ENCODE measurements at places on chromosomes 4 and X.

GRCh38 chr4:20391198-20391597 lies 139.5 kb downstream of the SLIT2 start:
- no peak for DNase-seq

- no peak for DNase-seq
These were observed 32.0 kb upstream of the AMELX start for GRCh38 chrX:11261260-11261659.

- no peak for DNase-seq
These were observed 260.7 kb downstream of the COL25A1 start for GRCh38 chr4:109041463-109042360.

GRCh38 chr4:22477136-22477812 lies 38.6 kb downstream of the ADGRA3 start:
- DNase-seq = no peak

GRCh38 chr4:5206016-5206790 lies 154.9 kb downstream of the STK32B start:
- DNase-seq = no peak

GRCh38 chr4:75722417-75722816 lies 2.0 kb upstream of the USO1 start:
- no peak for DNase-seq

DNA sequence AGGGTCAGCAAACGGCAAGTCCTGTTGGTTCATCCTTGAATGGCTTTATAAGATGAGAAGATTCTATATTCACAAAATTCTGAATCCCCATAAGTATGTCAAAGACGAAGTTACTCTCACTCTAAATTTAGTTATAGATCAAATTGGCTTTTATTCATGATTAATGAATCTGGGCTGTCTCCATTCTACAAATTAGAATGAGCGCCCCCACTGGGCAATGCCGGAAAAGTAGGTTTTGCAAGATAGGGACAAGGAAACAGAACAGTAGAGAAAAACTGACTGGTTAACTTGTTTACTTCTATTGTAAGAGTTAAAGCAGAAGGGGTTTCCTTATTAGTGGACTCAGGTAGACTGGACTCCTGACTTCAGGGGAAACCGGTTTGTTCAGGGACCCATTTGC lies 100.3 kb downstream of the F11 start:
- no peak for DNase-seq

DNA sequence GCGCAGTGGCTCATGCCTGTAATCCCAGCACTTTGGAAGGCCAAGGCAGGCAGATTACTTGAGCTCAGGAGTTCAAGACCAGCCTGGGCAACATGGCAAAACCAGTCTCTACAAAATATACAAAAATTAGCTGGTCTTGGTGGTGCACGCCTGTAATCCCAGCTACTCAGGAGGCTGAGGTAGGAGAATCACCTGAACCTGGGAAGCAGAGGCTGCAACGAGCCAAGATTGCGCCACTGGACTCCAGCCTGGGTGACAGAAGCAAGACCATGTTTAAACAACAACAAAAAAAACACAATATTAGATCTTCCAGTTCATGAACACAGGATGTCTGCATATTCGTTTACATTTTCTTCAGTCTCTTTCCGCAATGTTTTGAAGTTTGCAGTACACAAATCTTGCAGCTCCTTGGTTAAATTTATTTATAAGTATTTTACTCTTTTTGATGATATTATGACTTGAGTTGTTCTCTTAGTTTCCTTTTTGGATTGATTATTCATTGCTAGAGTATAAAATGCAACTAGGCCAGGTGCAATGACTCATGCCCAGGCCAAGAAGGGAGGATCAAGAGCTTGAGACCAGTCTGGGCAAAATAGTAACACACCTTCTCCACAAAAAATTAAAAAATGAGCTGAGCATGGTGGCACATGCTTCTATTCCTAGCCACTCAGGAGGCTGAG lies 30.4 kb upstream of the ABCG2 start:
- DNase-seq = no peak

- no peak for DNase-seq
These were observed 155.7 kb downstream of the NSUN7 start for GRCh38 chr4:40905414-40905813.

GRCh38 chr4:184836613-184837012 lies 10.8 kb upstream of the ACSL1 start:
- no peak for DNase-seq

DNA sequence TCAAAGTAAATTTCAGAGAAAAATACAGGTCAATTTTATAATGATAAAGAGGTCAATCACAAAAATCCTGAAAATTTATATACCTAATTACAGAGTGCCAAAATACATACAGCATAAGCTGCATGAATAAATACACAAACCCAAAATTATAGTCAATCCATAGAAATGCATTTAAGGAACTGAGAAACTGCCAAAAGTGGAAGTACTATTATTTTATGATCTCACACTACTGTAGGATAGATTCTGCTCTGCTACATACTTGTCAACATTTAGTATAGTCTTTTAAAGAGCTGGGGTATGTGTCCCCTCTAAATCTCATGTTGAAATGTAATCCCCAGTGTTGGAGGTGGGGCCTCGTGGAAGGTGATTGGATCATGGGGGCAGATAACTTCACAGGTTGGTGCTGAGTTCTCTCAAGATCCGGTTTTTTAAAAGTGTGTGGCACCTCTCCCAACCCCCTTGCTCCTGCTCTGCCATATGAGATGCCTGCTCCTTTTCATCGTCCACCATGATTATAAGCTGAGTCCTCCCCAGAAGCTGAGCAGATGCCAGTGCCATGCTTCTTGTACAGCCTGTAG lies 31.8 kb downstream of the CHIC2 start:
- no peak for DNase-seq

DNA sequence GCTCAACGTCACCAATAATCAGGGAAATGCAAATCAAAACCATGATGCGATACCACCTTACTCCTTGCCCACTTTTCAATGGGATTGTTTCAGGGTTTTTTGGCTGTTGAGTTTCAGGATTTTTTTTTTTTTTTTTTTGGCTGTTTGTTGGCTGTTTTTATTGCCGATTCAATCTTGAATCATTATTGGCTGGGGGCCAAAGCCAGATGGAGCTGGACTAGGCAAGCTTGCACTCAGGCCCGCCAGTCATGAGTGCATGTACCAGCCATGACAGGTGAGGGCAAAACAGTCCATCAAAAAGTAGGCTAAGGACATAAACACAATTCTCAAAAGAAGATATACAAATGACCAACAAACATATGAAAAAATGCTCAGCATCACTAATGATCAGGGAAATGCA lies 13.3 kb downstream of the YIPF7 start:
- no peak for DNase-seq

- no peak for DNase-seq
These were observed 92.5 kb downstream of the PPP3CA start for GRCh38 chr4:101254776-101255175.

DNA sequence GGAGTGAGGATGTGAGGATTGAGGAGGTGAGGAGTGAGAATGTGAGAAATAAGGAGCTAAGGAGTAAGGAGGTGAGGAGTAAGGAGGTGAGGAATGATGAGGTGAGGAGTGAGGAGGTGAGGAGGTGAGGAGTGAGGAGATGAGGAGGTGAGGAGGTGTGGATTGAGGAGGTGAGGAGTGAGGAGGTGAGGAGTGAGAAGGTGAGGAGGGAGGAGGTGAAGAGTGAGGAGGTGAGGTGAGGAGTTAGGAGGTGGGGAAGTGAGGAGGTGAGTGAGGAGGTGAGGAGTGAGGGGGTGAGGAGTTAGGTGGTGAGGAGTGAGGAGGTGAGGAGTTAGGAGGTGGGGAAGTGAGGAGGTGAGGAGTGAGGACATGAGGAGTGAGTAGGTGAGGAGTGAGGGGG lies 74.8 kb upstream of the MXD4 start:
- no peak for DNase-seq
